ENCODE measurements at places on chromosomes 7 and 10.

DNA sequence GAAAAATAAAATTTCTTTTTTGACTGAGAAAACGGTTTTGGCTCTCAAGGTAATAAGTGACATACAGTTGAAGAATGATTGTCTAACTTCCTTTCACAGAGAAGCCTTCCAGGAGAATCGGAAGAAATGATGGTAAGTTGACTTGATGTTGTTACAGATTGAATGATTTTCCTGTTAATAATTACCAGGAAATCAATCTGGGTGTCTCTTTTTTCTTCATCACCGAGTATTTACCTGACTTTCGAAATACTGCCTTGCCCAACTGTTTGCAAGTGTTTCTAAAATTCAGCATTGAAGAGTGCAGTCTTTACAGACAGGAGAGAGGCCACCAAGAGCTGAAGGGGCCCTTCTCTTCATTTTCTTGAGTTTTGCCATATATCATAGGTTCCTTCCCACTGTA is 4.0 kb downstream of the ITIH2 start:
- no peak for DNase-seq

- no peak for DNase-seq
Measured at GRCh38 chr7:138753610-138754009, 44.2 kb upstream of the TMEM213 start.

GRCh38 chr10:17647326-17647725 is 3.4 kb downstream of the STAM start:
- DNase-seq = no peak

- DNase-seq = no peak
Measured at GRCh38 chr7:18780938-18781337, 285.4 kb downstream of the HDAC9 start.

DNA sequence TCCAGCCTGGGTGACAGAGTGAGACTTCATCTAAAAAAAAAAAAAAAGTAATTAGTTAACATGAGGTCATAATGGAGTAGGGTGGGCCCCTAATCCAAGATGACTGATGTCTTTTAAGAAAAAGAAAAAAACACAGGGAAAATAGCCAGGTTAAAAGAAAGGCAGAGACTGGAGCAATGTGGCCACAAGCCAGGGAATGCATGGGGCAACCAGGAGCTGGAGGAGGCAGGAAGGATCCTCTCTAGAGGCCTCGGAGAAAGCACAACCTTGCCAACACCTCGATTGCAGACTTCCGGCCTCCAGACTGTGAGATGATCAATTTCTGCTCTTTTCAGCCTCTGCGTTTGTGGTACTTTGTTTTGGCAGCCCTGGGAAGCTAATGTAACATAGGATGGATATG is 121.5 kb downstream of the ITIH5 start:
- DNase-seq = no peak

- no peak for DNase-seq
Measured at GRCh38 chr10:31554556-31554955, 235.5 kb downstream of the ZEB1 start.

DNA sequence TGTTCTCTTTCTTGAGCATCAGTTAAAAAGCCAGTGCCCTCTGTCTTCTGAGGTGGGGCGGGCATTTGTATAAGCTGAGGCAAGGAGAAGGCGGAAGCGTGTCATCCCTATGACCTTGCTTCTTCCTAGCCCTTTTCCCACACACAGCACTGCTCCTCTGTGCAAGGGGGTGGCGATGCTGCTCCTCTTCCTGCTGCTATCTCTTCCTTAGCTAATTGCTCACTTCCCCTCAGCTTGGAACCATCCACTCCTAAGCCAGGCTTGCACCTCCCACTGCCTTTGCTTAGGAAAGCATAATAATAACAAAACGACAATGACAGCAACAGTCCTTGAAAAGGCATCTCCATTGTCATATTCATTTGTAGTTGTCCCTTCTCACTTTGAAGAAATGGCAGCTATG is 366.9 kb downstream of the PHTF2 start:
- DNase-seq = no peak

DNA sequence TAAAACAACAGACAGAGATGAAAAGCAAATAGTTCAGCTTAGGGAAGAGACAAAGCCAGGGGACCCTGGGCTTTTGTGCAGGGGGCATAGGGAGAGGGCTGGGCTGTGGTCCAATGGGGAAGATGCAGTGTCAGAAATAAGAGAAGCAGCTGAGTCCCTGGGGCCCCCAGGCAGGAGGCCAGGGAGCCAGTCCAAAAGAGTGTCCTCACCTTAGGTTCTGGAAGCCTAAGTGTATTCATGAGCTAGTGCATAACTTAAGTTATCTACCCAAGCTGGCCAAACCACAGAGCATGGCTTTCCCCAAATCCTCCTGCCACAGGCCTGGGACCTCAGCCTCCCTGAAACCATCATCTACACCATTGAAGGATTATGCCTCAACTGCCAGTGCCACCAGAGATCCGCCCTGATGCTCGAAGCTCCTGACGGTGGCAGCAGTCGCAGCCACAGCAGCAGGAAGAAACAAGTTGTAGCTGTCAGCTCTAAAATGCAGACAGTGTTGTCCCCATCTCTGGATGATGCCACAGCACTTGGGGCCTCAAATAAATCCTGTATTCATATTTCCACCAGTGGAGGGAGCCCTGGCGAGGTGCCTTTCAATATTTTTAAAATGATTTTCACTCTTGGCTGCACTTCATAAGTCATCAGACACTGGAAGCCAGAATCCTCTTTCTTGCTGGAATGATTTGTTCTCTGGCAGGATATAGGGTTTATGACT is 574.6 kb downstream of the GRID1 start:
- no peak for DNase-seq

GRCh38 chr7:47249361-47249760 is 332.6 kb downstream of the TNS3 start:
- no peak for DNase-seq

- no peak for DNase-seq
Measured at GRCh38 chr10:64201936-64202335, 680.7 kb downstream of the REEP3 start.

GRCh38 chr10:68560186-68560942 is at the start of gene TET1:
Gene TET1, plus strand, starts transcription at chr10:68560337. Its CDS starts 12,002 bp downstream, at chr10:68572339.
- DNase-seq = no peak

DNA sequence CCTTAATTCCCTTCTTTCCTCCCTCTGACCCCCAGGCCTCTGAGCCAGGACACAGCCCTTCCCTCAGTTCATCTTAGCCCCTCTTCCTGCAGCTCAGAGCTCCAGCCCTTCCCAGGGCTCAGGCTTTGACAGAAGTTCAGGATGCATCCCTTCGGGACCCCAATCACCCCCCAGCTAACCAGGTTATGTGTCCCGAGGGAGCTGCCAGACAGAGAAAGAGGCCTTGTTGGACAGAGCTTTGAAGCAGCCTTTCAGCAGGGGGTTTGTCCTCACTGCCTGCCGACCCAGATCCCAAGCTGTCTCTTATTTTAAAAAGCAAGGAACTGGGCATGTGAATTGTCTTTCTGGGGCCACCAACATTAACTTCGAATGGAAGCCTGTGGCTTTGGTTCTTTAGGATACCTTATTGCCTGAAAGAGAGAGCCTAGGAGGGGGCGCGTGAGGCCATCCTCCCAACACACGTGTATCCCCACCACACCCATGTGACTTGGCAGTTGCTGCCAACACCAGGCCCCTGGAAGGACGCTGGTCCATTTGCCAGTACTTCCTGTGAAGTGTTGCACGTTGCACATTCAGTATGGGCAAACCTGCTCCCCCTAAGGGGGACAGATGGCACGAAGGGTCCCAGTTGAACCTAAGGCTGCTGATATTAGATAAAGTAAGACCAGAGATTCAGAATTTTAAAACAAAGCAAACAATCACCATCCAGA is 858 bp downstream of the CCDC136 start:
- peak; percentile 81 for DNase-seq

GRCh38 chr10:5964736-5965135 is 12.6 kb downstream of the IL15RA start:
- no peak for DNase-seq

DNA sequence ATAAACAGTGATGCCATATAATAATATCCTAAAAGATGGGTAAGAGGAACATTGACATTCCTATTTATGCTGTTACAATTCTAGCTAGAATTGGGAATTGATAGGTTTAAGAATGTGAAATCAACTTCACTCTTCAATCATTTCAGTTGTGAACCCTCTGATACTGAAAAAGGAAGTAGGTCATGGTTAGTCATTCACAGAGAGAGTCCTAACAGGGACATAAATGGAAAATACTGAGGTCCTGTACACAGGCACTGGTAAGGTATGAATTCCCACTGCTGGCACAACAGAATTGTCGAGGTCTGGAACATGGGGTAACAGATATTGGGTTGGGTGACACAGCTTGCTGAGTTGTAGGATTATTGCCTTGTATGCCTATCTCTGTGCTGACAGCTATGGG is 289.4 kb upstream of the LRRN3 start:
- no peak for DNase-seq
